ENCODE measurements at places on chromosomes 7 and 10.

DNA sequence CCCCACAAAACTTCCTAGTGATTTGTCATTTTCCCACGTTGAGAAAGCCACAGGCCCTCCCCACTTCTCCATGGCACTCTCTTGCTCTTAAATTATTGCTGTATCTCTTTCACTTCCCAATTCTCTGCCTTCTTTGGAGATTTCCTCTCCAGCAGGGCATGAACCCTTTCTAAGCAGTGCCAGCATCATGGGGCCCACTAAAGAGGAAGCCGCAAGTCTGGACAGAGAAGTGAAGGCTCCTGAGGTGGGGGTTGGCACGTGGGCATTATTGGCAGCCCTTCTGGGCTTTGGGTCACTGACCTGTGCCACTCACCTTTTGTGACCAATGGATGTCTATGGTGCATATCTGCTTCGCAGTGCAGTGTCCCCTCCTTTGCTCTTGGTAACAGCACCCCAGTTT lies 97.7 kb upstream of the TCF7L2 start:
- no peak for DNase-seq

- DNase-seq: no peak
These were observed 1.6 kb downstream of the HTR7 start for GRCh38 chr10:90856261-90856660.

DNA sequence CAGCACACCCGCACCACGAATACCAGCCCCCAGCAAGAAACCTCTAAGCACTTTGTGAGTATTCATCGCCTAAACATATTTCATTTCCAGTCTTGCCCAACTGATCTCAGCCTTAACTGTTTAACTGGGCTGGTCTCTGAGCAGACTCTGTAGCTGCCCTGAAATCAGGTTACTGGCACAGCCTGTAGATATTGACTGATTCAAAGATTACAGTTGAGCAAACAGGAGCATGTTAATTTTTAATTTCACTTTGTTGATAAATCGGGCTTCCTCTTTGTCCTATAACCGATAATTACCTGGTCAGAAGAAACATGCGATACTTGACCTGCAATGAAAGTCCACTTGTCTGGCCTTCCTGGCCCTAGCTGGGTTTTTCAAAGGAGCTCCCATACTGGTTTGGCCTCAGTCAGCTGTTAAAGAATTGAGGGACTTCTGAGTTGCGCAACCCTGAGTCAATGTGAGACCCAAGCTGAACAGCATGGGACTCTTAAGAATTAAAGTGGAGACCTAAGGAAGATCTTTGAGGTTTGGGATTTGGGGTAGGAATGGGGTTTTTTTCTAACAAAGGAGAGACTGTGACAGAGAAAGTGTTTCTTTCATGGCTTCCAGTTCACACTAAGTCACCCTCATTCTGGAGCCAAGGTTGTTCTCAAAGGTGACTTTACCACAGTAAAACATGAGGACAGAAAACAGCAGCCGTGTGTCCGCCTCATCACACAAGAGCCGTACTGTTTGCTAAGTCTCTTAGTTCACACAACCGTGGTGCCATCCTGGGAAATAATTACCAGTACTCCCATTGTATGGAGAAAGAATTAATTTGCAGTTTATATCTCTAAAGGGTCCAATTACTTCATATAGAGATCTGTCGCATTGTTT lies 75.9 kb downstream of the PPP1R3C start:
- no peak for DNase-seq

- DNase-seq: peak; percentile 45
These were observed 147.2 kb upstream of the FAM171A1 start for GRCh38 chr10:15518250-15518649.

DNA sequence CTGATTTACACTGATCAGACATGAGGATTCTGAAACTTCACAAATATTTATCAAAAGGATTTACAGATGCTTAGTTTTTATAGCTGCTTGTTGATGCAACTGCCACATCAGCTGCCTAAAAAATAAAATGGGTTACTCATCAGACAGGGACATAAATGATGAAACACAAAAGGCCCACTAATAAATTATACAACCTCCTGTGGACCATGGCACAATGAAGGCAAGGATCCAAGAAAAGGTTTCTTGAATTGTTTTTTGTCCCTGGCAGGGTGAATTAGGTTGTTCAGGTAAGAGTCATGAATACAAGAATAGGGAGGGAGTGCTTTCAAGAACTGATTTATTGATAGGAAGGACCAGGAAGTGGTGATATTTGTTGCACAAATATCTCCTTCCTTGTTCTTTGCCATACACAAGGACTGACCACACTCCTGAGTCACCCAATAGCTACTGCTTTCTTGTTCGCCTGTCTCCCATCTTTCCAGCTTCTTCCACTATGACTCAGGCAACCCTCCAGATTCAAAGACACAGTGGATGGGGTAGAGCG lies 234.5 kb downstream of the AHR start:
- DNase-seq: peak; percentile 95

- peak; percentile 40 for DNase-seq
These were observed 23.5 kb downstream of the TMEM273 start for GRCh38 chr10:49164559-49165188.
